A549 treated with AZD2906 at 1 μM for 4 hours (cell line): ENCODE measurements at places on chromosomes 5 and 9. TPM values are rescaled to one million over a fixed set of nuclear protein-coding genes. Genes with fewer than 3 reads are reported as not detected.

Gene PCDHGC4
- 0.02 to 0.07 TPM in 2 of 5 replicates, not detected in the others for total RNA-seq

Gene INSL4
- total RNA-seq = 14.4 to 17.2 TPM (median 16.2 TPM) in 5 replicates

Gene PCSK5
- 1.5 to 2.0 TPM (median 1.8 TPM) in 5 replicates for total RNA-seq

Gene TMOD1
- total RNA-seq = 1.3 to 2.0 TPM (median 1.6 TPM) in 5 replicates

Gene CFAP77
- 0.05 to 0.33 TPM (median 0.15 TPM) in 5 replicates for total RNA-seq

Gene ROPN1L
- 2.1 to 2.4 TPM (median 2.3 TPM) in 5 replicates for total RNA-seq

Gene OCLN
- total RNA-seq = 8.6 to 13.3 TPM (median 9.0 TPM) in 5 replicates

Gene PCBD2
- total RNA-seq = 9.7 to 11.2 TPM (median 10.7 TPM) in 5 replicates

Gene SLC6A19
- total RNA-seq = 0.42 to 0.71 TPM (median 0.66 TPM) in 5 replicates

Gene KCNT1
- 0.02 to 0.05 TPM in 2 of 5 replicates, not detected in the others for total RNA-seq

Gene FSTL4
- 4.1 to 5.1 TPM (median 4.9 TPM) in 5 replicates for total RNA-seq

Gene FBP2
- not detected in 5 replicates for total RNA-seq

Gene FOXD4
- 0.13 to 0.57 TPM (median 0.37 TPM) in 5 replicates for total RNA-seq

Gene TPPP
- total RNA-seq = 6.6 to 8.2 TPM (median 7.4 TPM) in 5 replicates

Gene DIRAS2
- 0.01 TPM in 1 of 5 replicates, not detected in the others for total RNA-seq

Gene NUTM2F
- total RNA-seq = 0.02 TPM in 1 of 5 replicates, not detected in the others

Gene VCAN
- 7.7 to 13.0 TPM (median 10.0 TPM) in 5 replicates for total RNA-seq

Gene BRINP1
- 0.15 to 0.25 TPM (median 0.18 TPM) in 5 replicates for total RNA-seq

Gene PDCD1LG2
- 0.09 to 0.18 TPM (median 0.15 TPM) in 5 replicates for total RNA-seq

Gene AHRR
- total RNA-seq = 4.4 to 5.2 TPM (median 4.8 TPM) in 5 replicates

Gene RACK1
- 3,364 to 3,884 TPM (median 3,410 TPM) in 5 replicates for total RNA-seq

Gene ANKRD55
- 0.06 TPM in 1 of 5 replicates, not detected in the others for total RNA-seq

Gene TAF11L10
- not detected in 5 replicates for total RNA-seq

Gene TIMD4
- 0.85 to 1.5 TPM (median 1.1 TPM) in 5 replicates for total RNA-seq

Gene EFNA5
- total RNA-seq = 16.3 to 23.2 TPM (median 18.9 TPM) in 5 replicates

Gene ZNF454
- total RNA-seq = not detected in 5 replicates

Gene TNFSF15
- total RNA-seq = 0.03 to 0.12 TPM (median 0.07 TPM) in 5 replicates

Gene KCNV2
- total RNA-seq = not detected in 5 replicates

Gene FBXO38
- 14.6 to 21.6 TPM (median 16.5 TPM) in 5 replicates for total RNA-seq

Gene SCGB3A2
- not detected in 5 replicates for total RNA-seq

Gene C5orf63
- 3.4 to 4.8 TPM (median 3.9 TPM) in 5 replicates for total RNA-seq

Gene LAMC3
- 1.7 to 2.3 TPM (median 2.2 TPM) in 5 replicates for total RNA-seq

Gene SOHLH1
- 0.05 to 0.08 TPM (median 0.05 TPM) in 3 of 5 replicates, not detected in the others for total RNA-seq

Gene NMUR2
- 0.08 to 0.17 TPM (median 0.09 TPM) in 5 replicates for total RNA-seq

Gene PLCXD3
- 0.10 to 0.18 TPM (median 0.15 TPM) in 5 replicates for total RNA-seq

Gene BHMT
- 0.07 TPM in 1 of 5 replicates, not detected in the others for total RNA-seq

Gene PCDHA12
- total RNA-seq = 3.0 to 3.2 TPM (median 3.1 TPM) in 5 replicates

Gene RETREG1
- 2.8 to 3.5 TPM (median 3.2 TPM) in 5 replicates for total RNA-seq

Gene SLCO4C1
- 0.01 to 0.02 TPM in 2 of 5 replicates, not detected in the others for total RNA-seq

Gene SH3GL2
- total RNA-seq = 0.06 to 0.41 TPM (median 0.07 TPM) in 5 replicates

Gene PCDH12
- total RNA-seq = not detected in 5 replicates

Gene TXNDC8
- total RNA-seq = not detected in 5 replicates

Gene SLC6A18
- 0.24 TPM in 1 of 5 replicates, not detected in the others for total RNA-seq

Gene HTR1A
- not detected in 5 replicates for total RNA-seq

Gene SLC27A6
- total RNA-seq = 0.03 to 0.07 TPM (median 0.05 TPM) in 4 of 5 replicates, not detected in the other

Gene HMGXB3
- total RNA-seq = 30.6 to 34.7 TPM (median 32.9 TPM) in 5 replicates
